ENCODE measurements at places on chromosomes 1 and 21.
A peak's percentile ranks its signal among the peaks of the same experiment; 100 is the strongest.

GRCh38 chr1:98675282-98675681 is 13.8 kb downstream of the SNX7 start:
- no peak for DNase-seq

- peak; percentile 95 for DNase-seq
Observed at GRCh38 chr1:178684542-178685000, 40.5 kb upstream of the RALGPS2 start.

- no peak for DNase-seq
Observed at GRCh38 chr1:117670976-117671780, 65.3 kb downstream of the TENT5C start.

- DNase-seq: peak; percentile 15
Observed at GRCh38 chr21:26965907-26966581, 844 bp downstream of the ADAMTS5 start.

DNA sequence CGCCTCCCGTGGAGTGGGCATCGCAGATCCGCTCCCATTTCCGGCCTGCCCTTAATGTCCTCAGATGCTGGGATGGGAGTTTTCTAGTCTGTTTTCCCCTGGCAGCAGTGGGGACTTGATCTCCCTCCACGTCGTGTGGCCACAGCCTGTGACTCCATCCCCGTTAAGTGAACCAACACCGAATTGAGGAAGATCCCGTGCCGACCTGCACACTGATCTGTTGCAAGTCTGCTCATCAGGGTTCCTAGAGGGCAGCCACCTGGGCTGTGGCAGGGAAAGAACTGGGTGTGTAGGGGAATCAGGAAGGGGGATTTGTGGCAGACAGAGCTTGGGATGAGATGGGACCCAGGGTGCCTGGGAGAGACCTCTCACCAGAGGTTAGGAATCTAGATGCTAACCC is 23.3 kb upstream of the CDK18 start:
- no peak for DNase-seq

- peak; percentile 36 for DNase-seq
Observed at GRCh38 chr1:9331558-9332346, 39.1 kb downstream of the SPSB1 start.

DNA sequence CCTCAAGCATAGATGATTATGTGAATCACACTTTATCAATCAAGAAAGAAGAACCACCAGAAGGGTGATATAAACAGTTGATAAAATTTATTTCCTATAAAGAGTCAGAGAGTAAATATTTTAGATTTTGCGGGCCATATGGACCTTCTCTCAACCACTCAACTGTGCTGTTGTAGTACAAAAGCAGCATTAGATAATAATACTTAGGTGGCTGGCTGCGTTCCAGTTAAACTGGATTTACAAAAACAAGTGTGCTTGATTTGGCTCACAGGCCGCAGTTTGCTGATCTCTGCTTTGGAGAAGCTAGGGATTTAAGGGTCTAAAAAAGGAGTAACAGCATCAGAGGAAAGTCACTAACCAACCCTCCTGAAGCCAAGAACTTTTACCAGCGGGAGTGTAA is 1406.0 kb downstream of the KCNT2 start:
- no peak for DNase-seq

GRCh38 chr1:114756009-114756892 is 1.5 kb downstream of the CSDE1 start:
- DNase-seq: peak; percentile 3

DNA sequence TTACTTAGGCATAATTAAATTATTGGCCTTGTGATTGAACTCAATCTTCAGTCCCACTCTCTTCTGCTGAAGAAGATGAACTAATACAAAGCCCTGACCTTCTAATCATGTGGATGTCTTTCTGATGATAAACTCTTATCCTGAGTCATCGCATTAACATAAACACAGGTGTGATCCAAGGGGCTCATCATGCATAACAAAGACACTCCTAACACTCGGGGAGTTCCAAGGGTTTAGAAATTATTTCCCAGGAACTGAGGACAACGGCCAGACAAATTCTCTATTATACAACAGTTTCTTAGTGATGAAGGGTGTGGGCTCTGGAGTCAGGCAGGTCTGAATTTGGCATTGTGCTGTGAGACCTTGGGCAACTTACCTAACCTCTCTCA is 18.0 kb downstream of the DUSP10 start:
- peak; percentile 34 for DNase-seq

DNA sequence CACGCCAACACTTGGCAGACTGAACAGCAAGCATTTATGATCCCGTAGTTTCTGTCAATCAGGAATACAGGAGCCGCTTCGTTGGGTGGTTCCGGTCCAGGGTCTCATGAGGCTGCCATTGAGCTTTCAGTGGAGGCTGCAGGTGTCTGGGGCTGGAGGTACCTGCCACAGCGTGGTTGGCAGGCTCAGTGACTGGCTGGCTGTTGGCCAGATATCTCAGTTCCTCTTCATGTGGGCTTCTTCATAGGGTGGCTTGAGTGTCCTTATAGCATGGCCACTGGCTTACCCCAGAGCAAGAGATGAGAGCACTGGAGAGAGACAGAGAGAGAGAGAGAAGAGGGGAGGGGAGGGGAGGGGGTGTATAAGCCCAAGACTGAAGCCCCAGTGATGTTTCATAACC is 29.3 kb downstream of the PIK3CD start:
- DNase-seq: no peak

GRCh38 chr1:5928714-5929400 is 63.4 kb downstream of the NPHP4 start:
- DNase-seq: no peak

DNA sequence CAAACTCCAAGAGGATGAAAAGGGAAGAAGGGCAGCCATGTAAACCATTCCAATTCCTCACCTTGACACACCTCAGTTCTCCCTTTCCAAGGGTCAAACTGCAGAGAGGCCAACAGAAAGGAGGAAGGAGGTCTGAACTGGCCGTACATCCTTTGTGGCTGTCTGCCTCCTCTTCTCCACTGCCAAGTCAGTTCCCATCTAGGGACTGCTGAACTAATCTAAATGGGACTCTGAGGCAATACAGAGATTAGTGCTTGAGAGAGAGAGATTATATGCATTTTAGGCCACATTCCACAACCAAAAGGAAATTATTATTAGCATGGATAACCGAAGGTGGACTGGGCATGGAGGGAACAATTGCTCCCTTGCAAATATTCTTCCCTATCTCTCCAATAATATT is 2.7 kb downstream of the ARHGEF11 start:
- DNase-seq: no peak

DNA sequence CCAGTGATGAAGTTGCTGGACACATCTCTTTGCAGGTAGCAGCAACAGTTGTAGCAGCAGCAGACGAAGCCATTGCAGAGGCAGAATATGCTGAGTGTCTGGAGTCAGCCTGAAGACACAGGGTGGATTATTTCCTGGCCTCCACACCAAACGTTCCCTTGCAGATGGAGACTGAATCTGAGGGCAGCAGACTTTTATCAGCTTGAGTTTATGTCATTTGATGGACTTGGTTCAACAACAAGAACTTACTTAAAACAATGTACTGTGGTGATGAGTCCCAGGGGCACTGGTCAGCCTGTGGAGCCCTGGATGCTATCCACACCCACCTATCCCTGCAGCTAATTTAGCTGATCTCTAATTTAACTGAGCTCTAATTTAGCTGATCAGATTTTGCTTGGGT is 17.1 kb upstream of the MPZL1 start:
- DNase-seq: no peak

DNA sequence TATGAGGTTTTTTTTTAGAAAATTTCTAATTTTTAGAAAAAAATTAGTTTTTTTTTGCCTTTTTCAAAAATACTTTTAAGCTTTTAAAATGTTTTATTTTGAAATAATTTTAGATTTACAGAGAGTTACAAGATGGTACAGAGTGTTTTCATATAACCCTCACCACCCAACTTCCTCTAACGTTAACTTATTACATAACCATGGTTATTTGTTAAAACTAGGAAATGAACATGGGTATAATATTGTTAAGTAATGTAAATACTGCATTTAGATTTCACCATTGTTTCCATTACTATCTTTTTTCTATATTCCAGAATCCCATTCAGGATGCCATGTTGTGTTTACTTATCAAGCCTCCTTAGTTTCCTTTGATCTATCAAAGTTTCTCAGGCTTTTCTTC is 45.2 kb upstream of the ST6GALNAC3 start:
- no peak for DNase-seq

GRCh38 chr1:225343618-225344017 is 84.2 kb downstream of the LBR start:
- DNase-seq: peak; percentile 39

GRCh38 chr1:205913451-205914154 is 29.7 kb downstream of the SLC26A9 start:
- DNase-seq: peak; percentile 11

DNA sequence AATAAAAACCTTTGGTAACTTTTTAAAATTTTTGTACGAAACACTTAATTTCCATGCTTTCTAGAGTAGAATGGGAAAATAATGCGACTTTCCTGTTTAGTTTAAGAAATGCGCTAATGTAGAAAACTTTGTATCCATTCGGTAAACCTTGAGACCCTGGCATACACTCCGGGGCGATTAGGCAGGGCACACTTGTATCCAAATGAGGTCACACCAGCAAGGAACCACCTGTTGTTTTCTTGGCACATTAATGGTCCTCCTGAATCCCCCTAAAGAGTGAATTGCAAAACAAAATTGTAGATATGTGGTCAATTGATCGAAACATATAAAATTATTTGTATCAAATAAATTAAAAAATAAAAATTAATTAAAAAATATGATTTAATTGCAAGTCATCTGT is 25.2 kb downstream of the CHODL start:
- no peak for DNase-seq

- no peak for DNase-seq
Observed at GRCh38 chr1:3919706-3920105, 19.6 kb upstream of the C1orf174 start.

DNA sequence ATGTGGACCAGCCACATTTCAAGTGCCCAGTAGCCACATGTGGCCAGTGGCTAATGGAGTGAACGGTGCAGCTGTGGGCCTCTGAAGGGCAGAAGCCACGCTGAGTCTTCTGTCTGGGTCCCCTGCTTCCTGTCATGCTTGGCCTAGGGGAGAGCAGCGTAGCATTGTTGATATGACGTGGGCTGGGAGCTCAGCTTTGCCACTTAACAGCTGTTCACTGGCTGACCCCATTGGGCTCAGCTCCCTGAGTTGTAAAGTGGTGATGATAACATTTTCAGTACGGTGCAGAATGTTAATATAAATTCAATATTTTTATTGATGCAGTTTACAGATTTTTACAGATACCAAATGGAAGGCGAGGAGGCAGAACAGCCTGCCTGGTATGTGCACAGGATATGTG is 4.5 kb downstream of the PODN start:
- DNase-seq: no peak

Measured in fibroblast of mammary gland (primary cell).